NCI-H1436 treated with DMSO at 0.1 percent for 48 hours (cell line): ENCODE measurements at places on chromosomes 16 and 17.

DNA sequence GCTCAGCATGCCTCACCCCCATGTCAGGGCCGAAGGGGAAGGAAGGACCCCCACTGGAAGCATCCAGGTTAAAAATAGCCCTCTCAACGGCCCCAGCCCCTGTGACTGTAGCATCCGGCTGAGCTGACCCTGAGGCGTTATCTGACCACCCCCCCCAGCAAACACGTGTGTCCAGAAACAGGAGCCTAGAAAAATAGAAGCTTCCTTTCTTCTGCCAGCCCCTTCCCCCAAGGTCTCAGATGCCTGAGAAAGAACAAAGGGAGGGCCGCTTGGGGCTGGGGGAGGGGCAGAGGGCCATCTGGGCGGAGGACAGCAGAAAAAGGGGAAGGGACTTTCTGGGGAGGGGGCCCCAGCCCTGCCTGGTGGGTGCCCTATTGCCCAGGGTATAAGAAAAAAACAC lies 55.8 kb downstream of the ACTG1 start:
- DNase-seq: no peak

DNA sequence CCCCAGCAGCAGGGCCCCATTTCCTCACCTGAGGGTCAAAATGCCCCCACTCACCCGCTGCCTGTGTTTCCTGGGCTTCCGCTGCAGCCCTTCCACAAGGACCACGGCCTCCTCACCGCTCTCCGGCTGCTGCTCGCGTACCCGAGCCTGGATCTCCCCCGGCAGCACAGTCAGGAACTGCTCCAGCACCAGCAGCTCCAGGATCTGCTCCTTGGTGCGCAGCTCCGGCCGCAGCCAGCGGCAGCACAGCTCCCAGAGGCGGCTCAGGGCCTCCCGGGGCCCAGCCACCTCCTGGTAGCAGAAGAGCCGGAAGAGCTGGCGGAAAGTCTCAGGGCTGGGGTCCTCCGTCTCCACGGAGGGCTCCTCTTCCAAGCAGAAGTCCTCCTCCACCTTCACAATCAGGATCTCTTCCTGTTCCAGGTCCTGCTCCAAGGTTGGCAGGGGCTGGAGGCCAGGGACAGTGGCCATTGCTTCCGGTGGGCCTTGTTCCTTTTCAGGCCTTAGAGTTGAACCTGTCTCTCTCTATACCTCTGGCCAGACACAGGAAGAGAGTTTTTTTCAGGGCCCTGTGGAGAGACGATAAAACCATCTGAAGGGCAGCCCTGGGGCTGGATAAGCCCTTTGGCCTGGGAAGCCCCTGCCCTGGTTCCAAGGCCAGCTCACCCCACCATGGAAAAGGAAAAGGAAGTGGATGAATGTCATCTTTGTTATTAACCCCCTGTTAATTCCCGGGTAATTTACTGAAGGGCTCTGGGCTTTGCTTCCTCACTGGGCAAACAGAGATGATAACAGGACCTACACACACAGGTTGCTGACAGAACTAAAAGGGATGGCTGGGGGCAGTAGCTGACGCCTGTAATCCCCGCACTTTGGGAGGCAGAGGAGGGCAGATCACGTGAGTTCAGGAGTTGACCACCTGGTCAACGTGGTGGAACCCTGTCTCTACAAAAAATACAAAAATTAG lies 1.2 kb downstream of the ZNF500 start:
- no peak for DNase-seq

DNA sequence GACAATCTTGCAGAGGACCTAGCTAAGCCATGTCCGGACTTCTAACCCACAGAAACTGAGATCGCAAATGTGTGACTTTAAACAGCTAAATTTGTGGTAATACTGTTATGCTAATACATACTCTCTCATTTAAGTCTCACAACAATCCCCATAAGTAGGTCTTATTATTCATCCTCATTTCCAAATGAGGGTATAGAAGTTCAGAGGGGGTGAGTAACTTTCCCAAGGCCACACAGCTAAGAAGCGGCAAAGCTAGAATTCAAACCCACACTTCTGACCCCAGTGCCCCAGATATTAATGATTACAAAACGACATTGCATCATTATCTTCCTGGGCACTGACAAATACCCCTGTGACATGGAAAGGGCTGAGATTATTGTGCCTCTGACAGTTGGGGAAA lies 81.4 kb downstream of the CNGB1 start:
- no peak for DNase-seq

GRCh38 chr16:87762071-87762571 lies 3.7 kb downstream of the KLHDC4 start:
- DNase-seq: no peak

GRCh38 chr16:638034-638543 lies 2.0 kb upstream of the METTL26 start:
- DNase-seq: no peak

DNA sequence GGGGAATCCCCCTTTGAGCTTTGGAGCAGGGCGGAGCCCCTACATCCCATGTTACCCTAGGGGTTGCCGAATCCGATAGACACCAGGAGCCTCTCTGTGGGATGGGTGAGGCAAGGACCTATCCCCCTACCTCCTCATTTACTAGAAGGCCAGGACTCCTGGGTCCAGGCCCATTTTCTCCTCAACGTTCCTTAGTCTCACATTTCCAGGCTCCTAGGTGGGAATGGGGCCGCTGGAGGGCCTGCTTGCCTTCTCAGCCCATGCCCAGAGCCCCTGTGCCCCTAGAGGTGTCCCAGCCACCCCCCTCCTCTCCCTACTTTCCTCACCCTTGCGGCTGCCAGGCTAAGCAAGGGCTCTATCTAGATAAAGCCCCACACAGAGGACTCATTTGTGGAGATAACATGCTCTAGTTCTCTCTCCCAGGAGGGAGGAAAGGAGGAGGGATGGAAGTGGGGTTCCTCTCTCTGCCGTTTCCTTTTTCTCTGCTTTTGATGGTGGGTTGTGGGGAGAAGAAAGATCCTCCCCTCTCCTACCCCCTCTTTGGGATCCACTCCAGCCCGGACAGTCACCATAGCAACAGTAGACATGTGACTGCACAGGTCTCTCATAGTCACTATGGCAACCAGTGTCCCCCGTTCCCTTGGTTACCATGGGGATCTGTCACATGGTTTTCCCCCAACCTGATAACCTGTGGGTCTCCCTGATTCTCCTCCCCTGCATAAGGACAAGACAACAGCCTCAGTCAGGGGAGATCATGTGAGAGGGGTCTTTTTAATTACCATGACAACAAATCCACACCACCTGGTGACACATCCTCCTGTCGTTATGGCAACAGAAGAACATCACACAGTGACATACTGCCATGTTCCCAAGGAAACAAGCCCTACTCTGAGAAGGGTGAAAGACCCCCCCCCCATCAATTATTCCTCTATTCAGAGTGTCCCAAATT lies 5.2 kb downstream of the CACNA1G start:
- DNase-seq: peak; percentile 3

GRCh38 chr17:59498530-59499307 lies 66.7 kb upstream of the DHX40 start:
- no peak for DNase-seq

- no peak for DNase-seq
These were observed 3.6 kb downstream of the PIEZO1 start for GRCh38 chr16:88781140-88782077.

DNA sequence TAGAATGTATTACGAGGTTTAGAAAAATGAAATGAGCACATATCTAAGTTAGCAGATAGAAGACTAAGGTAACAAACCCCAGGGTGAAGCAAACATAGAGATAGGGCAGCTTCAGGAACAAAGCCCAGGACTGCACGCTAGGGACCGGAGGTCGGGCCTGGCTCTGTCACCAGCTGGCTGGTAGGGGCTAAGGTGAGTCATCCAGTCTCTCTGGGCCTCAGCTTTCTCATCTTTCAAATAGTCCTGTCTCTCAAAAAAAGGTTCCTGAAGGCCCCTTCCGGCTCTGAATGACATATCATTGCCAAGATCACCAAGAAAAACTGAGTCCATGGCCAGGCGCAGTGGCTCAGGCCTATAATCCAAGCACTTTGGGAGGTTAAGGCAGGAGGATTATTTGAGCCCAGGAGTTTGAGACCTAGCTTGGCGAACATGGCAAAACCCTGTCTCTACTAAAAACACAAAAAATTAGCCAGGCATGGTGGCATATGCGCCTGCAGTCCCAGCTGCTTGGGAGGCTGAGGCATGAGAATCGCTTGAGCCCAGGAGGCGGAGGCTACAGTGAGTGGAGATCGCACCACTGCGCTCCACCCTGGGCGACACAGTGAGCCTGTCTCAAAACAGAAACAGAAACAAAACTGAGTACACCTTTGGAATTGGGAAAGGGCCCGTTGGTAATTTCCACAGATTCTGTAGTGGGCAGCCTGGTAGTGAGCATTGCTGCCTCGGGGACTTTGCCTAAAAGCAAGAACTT lies 26.0 kb downstream of the PKD1L3 start:
- no peak for DNase-seq

GRCh38 chr17:73387746-73388577 lies 76.2 kb upstream of the CDC42EP4 start:
- no peak for DNase-seq

- no peak for DNase-seq
These were observed 20.1 kb upstream of the SLC5A11 start for GRCh38 chr16:24825696-24826095.

DNA sequence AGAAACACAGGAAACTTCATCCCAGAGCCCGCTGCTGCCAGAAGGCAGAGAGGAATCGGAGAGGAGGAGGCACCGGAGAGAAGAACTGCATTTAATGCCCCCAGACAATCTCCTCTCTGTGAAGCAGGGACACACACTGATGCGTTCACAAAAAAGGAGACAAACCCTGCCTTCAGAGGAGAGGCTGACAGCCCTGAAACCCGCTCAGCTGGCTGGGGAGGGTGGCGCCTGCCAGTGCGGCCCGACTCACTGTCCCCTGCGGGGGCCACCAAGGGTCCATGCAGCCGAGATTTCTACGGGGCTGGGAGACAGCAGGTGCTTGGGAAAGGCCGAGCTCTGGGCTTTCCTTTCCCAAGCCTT lies 21.9 kb upstream of the CACNG1 start:
- no peak for DNase-seq

DNA sequence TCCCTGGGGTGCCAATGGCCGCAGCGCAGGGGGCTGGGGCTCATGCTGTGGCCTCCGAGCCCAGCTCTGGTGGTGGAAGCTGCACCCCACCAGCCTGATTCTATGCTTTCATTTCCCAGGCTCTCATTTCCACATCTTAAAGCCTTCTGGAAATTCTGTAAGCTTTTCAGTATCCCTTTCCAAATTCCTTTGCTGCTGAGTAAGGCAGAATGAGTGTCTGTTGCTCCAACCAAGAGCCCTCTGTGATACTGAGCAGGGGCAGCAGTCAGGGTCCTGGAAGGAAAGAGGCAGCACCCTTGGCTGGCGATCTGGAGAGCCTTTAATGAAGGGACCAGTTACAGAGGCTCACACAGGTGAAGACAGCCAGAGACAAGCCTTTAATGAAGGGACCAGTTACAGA lies 79.5 kb upstream of the FOXF1 start:
- DNase-seq: no peak

- DNase-seq: no peak
These were observed 919.1 kb upstream of the EEF2KMT start for GRCh38 chr16:6016530-6017184.

- DNase-seq: no peak
These were observed 14.2 kb upstream of the SLC52A1 start for GRCh38 chr17:5049314-5049841.

DNA sequence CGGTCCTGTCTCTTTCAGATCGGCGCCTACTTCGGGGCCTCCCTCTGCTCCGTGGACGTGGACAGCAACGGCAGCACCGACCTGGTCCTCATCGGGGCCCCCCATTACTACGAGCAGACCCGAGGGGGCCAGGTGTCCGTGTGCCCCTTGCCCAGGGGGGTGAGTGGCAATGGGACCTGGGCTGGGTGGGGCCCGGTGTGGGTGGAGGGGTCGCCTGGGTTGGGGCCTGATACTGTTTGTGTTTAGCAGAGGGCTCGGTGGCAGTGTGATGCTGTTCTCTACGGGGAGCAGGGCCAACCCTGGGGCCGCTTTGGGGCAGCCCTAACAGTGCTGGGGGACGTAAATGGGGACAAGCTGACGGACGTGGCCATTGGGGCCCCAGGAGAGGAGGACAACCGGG lies 37.7 kb downstream of the ITGAM start:
- no peak for DNase-seq
